GM12864 (cell line): ENCODE measurements at places on chromosomes 5 and 9.
A peak's percentile ranks its signal among the peaks of the same experiment; 100 is the strongest.

GRCh38 chr9:132970324-132971062 lies 8.0 kb upstream of the GFI1B start:
- no peak for DNase-seq

DNA sequence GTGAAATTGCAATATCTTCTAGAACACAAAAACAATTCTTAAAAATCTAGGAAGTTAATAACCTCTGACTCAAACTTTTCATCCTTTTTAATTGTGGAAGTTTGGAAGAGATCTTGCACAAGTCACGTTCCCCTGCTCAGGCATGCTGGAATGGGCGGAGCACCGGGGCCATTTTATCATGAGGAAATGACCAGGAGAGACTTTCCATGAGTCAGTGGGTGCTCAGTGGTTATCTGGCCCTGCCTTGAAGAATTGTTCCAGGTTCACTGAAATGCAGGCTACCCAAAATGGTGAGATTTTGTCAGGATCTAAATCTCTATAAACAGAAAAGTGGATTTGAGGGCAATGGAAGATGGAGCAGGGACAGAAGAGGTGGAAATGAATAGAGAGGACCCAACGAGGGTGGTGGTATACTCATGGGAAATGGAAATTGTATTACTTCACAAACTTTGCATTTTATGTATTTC lies 61.2 kb downstream of the FYB1 start:
- no peak for DNase-seq

GRCh38 chr9:136726631-136727191 lies 14.3 kb downstream of the DIPK1B start:
- peak; percentile 36 for DNase-seq

DNA sequence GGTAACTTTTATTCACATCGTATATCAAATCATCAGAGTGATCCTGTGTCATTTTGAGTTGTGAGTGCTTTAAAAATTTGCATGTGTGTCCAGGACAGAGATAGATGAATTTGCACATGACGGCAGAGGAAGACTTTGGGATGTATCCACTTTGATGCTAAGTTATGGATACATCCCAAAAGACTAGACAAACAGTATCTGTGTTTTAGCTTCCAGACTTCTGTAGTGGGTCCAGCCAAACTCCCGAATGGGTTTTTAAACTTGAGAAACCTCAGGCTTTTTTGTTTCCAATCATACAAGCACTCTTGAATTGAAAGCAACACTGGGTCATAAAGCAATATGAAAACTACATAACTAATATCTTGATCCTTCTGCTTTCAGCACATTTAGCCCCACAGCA lies 213.8 kb downstream of the C9orf152 start:
- DNase-seq: no peak

- DNase-seq: no peak
Observed at GRCh38 chr9:131441441-131441840, 47.6 kb downstream of the PRRC2B start.

DNA sequence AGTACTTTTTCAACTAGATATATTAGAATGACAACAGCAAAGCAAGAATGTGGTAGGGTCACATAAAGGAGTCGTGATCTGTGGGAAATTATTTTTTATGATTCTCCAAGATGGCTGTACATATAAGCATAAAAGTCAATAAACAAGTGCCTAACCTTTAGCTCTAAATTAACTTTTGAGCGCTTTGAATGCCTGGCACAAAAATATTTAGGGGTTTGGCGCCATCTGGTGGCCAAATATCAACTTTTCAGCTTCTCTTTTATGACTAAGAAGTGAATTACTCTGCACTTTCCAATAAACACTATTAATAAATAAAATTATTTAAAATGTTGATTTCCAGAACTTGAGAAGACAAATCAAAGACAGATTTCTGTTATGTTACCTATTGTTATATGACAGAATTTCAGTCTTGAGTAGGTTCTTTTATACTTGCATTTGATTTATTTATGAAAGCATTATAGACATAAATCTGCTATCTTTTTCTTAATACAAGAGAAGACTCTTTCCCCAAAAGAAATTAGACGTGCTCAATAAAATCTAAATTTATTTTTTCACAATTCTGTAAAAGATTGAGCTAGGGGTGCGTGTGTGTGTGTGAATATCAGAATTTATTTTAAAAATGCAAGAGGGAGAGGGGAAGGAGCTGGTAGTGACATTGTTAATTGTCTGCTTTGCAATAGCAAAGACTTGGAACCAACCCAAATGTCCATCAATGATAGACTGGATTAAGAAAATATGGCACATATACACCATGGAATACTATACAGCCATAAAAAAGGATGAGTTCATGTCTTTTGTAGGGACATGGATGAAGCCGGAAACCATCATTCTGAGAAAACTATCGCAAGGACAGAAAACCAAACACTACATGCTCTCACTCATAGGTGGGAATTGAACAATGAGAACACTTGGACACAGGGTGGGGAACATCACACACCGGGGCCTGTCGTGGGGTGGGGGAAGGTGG lies 36.7 kb upstream of the ARRDC3 start:
- peak; percentile 25 for DNase-seq

DNA sequence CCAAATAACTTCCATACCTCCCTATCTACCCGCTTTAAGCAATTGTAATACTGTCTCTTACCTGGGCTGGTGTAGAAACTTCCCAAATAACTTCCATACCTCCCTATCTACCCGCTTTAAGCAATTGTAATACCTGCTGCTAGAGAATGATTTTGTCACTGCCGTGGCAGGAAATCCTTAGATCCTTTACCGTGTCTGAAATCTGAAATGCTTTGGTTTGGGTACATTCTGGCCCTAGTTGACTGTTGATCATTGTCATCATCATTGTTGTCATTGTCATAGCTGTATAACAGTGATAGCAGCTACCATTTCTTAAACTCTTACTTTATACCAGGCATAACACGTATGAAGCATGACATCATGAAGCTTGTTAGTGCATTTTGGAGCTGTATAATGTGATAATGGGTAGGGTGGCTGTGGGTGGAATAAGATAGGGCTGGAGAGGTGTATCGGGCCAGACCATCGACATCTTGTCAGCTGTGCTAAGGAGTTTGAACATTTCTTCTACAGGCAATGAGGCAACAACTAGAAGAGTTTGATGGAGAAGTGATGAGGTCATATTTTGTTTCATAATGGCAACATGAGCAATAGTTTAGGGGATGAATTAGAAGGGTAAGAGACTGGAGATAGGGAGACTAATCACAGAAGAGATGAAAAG lies 15.7 kb downstream of the PIP5K1B start:
- no peak for DNase-seq

- DNase-seq: no peak
Observed at GRCh38 chr5:158837908-158838307, 261.8 kb downstream of the EBF1 start.

DNA sequence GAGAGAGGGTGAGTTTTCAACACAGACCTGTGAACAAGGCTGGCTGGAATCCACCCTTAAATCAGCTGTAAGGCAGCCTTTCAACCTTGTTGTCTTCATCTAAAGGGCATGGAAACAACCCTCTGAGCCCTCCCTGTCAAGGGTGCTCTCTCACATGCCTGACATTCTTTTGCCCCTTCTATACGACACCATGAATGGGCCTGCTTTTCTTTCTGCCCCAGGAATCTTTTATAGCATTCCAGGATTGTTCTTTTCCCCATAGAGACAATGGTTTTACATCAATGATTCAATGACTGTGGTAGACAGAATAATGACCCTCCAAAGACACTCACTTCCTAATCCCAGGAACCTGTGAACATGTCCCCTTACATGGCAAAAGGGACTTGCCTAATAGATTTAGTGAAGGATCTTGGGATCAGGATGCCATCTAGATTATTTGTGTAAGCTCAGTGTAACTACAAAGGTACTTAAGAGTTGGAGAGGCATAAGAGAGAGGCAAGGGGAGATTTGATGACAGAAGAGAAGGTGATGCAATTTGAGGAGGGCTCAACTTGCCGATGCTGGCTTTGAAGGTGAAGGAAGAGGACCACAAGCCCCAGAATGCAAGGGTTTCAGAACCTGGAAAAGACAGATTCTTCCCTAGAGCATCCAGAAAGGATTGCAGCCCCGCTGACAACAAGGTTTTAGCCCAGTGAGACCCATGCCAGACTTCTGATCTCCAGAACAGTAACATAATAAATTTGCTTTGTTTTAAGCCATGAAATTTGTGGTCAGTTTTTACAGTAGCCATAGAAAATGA lies 29.2 kb upstream of the HMHB1 start:
- DNase-seq: no peak

DNA sequence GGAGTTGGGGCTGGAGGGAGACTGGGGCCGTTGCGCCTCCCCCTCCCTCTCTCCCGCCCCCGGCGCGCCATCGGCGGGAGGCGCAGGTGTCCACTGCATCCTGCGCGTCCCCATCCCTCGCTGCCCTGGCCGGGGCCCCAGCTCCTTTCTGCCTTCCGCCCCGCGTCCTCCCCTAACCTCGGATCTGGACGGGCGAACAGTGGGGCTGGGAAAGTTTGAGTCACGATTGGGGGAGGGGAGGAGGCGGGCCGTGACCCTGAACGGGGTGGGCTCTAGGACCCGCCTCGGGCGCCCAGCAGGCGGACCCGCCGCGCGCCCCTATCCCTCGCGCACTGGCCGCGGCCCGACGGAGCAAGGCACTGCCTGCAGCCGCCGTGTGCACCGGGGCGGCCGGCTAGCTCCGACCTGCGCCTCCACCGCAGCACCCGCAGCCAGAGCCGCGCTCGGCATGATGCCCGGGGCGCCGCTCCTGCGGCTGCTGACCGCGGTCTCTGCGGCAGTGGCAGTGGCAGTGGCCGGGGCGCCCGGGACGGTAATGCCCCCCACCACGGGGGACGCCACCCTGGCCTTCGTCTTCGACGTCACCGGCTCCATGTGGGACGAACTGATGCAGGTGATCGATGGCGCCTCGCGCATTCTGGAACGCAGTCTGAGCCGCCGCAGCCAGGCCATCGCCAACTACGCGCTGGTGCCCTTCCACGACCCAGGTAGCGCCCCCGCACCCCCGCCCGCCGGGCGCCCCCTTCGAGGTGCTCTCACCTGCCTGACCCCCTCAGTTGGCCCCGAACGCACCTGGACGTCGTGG lies at the start of gene HMCN2:
Gene HMCN2, plus strand, starts transcription at position 330 of the 805 bp plus-strand sequence. Its CDS starts 119 bp downstream, at position 449.
- DNase-seq: no peak

DNA sequence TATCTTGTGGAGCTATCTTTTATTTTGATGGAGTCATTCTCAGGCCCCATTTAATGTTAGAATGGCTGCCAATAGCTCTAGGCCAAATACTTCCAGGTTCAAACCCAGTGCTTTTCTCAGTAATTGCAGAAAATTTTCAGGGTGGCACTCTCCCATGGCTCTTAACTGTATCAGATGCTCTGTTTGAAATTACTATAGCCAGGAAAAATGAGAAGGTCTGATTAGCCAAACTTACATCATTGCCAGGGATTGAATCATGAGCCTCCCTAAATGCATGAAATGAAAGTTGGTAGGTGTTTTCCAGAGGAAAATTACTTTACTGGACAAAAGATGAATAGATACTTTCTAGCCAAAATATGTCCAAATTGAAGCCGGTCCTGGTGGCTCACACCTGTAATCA lies 404.8 kb downstream of the MAT2B start:
- DNase-seq: no peak

DNA sequence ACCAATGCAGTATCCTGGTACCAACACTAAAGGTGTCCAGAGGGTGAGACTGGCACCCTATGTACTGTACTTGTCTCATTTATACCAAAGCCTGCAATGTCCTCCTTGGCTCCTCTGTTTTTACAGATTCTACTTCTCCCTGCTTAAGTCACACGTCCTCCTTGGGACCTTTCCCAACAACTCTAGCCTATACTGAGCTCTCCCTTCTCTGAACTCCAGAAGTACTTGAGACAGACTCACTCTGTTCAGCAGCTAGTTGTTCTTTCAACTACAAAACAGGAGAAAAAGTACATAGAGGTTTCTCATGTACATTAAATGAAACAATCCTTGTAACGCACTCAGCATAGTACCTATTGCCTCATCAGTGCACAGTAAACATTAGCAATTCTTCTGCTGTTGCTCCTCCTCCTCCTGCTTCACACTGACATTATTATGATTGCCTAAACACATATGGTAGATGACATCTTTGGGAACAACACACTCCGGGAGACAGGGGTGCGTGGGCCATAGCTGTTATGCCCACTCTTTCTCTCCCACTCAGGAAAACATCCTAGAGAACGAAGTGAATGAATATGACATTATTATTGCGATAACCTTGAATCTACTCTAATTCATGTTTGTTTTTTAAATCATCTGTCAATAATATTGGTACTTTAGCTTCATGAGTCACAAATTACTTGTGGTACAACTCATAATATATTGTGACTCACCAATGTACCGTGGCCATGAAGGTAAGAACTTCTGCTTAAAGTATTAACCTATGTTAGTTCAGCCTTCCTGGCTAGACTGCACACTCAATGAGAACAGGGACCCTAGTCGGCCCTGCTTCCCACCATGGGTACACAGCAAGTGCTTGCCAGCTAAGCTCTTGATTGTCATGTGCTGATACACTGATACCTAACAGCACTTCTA lies 180.3 kb upstream of the ADRA1B start:
- DNase-seq: no peak

DNA sequence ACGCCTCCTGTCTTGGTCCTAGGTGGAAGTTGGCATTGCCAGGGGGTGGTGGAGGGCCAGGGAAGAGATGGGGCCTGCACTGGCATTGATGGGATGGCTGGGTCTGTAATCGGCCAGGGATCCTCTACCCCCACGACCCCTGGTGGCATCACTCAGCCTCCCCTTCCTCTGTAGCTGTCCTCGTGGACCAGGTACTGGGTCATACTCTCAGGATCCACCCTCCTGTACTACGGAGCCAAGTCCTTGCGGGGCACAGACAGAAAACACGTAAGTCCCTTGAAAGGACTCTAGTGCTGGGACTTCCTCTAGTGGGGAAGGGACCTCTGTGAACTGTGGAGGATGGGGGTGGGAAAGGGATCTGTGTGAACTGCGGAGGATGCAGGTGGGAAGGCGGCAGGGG lies 52.1 kb upstream of the GARNL3 start:
- no peak for DNase-seq

DNA sequence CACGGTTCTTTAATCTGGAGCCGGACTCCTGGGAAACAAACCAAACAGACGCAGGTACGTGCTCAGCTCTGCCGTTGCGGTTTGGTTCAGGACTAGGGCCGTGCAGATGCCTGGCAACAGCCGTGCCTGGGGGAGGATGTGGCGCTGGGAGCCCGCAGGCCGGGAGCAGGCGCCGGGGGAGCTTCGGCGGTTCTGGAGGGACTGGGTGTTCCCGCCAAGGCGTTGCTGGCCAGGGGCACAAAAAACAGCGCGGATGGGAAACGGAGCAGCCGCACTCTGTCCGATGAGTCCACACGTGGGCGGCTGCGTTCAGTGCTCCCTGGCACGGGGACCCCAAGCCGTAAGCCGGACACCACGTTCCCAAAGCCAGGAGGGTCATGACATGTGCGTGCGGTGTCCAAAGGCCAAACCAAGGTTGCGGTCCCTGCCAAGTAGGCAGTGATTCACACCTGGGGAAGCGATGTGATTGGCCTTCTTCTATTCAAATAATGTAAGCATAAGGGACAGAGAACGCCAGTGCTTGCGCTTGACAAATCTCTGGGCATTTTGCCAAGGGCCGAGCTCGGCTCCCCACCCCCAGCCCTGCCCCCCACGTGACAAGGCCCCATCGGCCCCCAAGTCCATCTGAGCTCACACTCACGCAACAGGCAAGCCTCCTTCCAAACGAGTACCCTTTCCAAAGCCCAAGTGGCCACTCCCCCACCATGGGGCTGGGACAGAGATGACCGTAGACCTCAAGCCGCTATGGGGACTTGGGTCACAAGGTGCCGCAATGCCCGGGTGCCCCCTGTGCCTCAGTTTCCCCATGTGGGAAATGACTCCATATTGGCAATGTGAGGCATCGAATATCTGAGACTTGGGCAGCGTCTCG lies 49.7 kb upstream of the NKD2 start:
- DNase-seq: no peak
